ENCODE measurements at places on chromosomes 12 and 14.

DNA sequence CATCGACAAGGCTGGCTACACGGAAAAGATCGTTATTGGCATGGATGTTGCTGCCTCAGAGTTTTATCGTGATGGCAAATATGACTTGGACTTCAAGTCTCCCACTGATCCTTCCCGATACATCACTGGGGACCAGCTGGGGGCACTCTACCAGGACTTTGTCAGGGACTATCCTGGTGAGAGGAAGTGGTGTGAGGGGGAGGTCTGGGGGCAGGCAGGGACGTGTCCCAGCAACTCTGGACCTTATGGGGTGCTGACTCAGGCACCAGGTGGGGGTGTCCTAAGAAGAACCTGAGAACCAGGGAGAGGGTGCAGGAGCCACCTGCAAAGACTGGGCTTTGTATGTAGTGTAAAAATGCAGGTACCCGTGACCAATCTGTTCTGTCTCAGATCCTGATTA, 5.2 kb downstream of the ENO2 start:
- DNase-seq: no peak

GRCh38 chr12:93402333-93403311, 24.9 kb downstream of the NUDT4 start:
- no peak for DNase-seq

GRCh38 chr14:64761441-64762043, 57.3 kb downstream of the PLEKHG3 start:
- DNase-seq: no peak

- no peak for DNase-seq
Measured at GRCh38 chr14:32324601-32325000, 4.5 kb upstream of the AKAP6 start.

GRCh38 chr14:34843011-34843554, 32.1 kb downstream of the BAZ1A start:
- no peak for DNase-seq

DNA sequence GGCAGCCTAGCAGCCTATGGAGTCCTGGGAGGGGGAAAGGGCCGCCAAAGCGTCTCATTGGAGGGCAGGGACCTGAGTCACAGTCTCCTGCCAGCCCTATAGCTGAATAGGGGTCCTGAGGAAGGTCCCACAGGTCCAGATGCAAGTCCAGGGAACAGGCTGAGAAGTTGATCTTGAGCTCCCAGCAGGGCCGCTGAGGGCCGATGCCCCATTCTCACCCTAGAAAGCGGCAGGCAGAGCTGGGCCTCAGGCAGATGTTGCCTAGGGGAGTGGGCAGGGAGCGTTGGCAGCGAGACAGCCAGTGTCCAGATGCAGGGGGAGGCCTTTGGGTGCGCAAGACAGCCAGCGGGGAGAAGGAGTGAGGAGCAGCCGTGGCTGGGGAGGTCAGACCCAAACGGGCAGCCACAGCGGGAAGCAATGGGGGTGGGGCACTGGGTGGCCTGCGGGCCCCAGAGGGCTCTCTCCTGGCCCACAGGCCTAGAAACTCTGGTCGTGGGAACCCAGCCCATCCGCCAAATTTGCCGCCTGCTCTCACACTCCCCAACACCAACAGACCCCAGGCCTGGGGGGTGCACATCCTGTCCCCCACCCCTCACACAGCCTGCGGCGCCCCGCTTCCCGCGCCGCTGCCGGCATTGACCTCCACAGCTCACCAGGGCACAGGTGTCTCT, 1.1 kb downstream of the HDAC7 start:
- peak; percentile 58 for DNase-seq

GRCh38 chr14:65210118-65210821, 108.0 kb upstream of the MAX start:
- DNase-seq: no peak

DNA sequence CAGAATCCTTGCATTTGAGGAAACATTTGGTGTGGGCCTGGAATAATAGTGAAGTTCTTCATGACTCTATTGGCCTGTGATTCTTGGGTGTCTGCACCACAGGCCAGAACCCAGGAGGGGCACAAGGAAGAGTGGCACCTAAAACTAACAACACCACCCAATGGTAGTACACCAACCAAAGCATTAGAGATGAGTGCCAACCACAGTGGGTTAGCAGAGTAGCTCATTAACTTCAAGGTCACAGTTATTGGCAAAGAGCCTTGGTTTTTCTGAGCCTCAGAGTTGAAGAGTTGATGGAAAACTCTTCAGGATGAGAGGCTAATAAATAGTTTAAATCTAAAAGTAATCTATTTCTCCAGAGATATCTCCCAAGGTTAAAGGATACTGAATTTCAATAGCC, 57.0 kb downstream of the HELB start:
- DNase-seq: no peak

GRCh38 chr14:67426161-67426560, 14.2 kb upstream of the PLEK2 start:
- DNase-seq: no peak

GRCh38 chr14:69349091-69349777, 48.9 kb downstream of the ERH start:
- no peak for DNase-seq

- peak; percentile 59 for DNase-seq
Measured at GRCh38 chr14:91417983-91418386, 365 bp upstream of the CCDC88C start.

DNA sequence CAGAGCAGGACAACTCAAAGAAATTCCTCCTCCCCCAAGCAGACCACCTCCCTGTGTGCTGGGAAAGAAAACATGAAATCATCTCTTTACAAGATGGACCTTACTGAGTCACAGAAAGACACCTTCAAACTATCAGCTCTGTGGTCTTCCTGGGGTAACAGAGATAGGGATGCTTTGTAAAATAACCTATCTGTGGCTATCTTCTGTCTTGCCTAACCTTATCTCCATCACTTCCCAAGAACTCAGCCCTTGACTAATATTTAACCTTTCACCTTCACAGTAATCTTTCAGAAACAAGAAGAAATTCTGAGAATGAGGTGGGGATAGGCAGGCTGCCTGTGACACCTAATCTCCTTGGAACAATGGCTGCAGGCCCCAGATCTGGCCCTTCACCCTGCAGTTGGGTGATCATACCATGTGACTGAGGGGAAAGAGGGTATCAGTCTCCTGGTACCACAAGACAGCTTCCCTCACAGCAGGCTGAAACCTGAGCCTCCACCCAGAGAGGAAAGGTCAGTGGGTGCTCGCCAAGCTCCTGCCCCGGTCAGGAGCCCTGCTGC, 27.4 kb upstream of the CEBPE start:
- DNase-seq: no peak

GRCh38 chr12:44285321-44285960, 449.6 kb downstream of the TMEM117 start:
- DNase-seq: no peak

DNA sequence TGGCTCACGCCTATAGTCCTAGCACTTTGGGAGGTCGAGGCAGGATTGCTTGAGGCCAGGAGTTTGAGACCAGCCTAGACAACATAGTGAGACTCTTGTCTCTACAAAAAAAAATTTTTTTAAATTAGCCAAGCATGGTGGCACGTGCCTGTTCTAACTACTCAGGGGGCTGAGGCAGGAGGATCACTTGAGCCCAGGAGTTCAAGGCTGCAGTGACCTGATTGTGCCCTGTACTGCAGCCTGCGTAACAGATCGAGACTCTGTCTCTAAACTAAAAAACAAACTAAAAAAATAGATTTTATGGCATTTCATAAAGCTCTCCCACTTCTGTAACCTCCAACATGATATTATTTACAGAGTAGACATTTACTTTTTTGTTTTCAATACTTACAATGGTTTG, 29.6 kb downstream of the PNMA1 start:
- DNase-seq: no peak

DNA sequence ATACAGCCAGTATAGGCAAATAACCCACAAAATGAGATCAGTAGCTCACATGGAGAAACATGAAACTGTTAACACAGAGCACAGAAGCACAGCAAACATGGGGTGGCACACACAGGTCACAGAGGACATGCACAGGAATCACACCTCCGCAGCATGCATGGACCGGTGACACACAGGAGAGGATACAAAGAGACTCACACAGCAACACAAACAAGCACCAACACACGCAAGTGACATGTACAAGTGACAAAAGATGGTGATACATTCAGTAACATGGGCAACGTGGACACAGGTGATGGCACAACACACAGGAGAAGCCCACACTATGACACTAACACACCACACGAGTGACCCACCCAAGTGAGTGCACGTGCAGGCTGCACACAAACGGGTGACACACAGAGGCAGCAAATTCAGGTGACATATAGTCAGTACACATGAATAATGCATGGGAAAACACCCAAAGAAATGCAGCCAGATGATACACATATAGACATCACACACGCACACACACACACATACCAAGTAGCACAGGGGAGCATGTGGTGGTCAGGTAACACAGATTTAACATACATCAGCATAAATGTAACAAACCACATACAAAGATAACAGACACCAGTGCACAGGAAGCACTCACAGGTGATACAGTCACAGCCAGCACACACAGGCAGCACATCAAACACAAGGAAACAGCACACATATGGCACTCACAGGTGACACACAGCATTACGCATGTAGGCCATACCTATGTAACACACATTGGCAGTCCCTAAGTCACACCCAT, 216.0 kb upstream of the SFSWAP start:
- no peak for DNase-seq

DNA sequence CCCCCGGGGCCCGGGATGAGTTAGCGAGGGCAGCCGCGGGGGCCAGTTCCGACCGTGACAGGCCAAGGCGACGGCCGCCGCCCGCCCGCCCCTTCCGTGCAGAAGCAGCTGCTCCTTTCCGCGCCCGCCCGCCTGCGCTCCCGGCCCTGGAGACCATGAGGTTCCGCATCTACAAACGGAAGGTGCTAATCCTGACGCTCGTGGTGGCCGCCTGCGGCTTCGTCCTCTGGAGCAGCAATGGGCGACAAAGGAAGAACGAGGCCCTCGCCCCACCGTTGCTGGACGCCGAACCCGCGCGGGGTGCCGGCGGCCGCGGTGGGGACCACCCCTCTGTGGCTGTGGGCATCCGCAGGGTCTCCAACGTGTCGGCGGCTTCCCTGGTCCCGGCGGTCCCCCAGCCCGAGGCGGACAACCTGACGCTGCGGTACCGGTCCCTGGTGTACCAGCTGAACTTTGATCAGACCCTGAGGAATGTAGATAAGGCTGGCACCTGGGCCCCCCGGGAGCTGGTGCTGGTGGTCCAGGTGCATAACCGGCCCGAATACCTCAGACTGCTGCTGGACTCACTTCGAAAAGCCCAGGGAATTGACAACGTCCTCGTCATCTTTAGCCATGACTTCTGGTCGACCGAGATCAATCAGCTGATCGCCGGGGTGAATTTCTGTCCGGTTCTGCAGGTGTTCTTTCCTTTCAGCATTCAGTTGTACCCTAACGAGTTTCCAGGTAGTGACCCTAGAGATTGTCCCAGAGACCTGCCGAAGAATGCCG, 699 bp downstream of the MGAT2 start:
- no peak for DNase-seq

GRCh38 chr14:75299059-75299458, 20.4 kb downstream of the FOS start:
- no peak for DNase-seq

DNA sequence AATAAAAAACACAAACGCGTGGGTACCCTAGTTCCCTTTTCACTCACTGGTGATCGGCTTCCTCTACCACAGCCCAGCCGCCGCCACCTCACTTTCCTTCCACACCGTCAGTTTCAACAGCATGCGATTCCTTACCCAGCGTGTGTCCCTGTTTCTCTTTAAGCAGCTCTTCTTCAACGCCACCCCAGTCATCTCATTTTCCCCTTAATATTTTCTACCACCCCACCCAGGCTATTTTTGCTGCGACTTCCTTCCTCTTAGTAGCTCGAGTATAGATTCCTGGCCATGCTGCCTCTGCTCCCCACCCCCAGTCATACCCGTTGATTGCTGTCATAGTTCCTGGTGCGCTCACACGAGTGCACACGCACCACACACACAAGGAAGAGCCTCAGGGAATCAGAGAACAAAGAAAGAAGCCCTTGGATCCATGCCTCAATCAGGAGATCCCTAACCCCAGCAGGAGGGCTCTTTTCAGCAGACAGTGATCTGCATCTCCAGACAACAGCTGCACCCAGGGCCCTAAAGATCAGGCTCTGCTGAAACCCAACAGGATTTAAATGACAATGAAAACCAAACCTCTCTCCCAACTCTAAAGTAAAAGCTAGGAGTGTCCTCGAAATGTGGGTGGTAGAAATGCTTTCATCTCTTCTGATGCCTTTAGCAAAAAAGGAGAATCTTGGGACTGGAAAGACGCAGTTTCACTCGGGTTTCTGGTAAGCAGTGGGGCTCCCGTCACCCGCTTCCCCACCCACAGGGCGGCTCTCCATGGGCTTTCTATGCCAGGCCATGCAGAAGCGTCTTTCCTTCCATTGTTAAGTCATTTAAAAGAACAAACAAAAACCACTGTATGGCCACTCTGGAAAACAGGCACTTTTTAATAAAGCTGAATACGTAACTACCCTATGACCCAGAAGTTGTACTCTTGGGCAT, 23.8 kb downstream of the VPS37B start:
- DNase-seq: no peak

DNA sequence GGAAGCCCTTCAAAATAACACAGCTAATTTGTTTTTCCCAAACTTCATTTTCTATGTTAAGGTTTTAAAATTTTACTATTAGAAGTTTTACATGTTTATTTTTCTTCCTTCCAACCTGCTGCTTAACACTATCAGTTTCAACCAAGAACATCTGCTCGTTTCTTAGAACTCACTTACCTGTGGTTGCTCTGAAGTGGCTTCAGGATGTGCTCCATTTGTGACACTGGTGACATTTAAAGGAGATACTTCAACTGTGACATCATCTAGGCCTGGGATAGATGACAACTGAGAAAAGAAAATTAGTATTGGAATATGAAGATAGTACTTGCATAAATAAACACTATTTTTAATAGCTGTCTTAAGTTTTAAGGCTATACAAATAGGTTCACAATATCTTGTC, 17.9 kb downstream of the WASHC3 start:
- no peak for DNase-seq

DNA sequence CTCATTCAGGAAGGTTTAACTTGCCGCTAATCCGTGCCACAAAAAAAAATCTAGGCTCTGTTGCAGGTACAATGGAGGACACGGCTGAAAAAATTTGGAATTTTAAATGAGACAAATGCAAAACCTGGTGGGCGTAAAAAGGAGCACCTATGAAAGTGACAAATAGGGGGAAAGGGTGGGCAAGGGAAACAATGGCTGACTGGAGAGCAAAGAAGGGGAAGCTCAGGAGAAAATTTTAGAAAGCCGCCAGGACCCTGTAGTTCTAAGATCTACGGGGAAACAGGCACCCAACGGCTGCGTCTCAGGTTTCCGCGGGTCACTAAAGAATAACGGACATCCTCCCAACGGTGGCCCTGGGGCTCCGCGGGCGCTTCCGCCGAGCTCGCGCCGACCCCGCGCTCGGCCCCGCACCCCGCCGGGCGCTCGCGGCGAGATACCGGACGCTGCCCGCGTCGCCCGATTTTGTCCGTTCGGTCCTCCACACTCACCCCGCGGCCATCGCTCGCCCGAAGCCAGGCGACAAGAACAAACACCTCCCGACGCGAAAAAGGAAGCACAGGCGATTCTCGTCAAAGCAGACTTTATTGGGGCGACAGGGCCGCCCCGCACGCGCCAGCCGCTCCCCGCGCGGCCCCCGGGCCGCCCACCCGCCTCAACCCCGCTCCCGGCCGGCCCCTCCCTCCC, 1.1 kb upstream of the YY1 start:
- no peak for DNase-seq
